ENCODE measurements at places on chromosomes 6 and 20.

DNA sequence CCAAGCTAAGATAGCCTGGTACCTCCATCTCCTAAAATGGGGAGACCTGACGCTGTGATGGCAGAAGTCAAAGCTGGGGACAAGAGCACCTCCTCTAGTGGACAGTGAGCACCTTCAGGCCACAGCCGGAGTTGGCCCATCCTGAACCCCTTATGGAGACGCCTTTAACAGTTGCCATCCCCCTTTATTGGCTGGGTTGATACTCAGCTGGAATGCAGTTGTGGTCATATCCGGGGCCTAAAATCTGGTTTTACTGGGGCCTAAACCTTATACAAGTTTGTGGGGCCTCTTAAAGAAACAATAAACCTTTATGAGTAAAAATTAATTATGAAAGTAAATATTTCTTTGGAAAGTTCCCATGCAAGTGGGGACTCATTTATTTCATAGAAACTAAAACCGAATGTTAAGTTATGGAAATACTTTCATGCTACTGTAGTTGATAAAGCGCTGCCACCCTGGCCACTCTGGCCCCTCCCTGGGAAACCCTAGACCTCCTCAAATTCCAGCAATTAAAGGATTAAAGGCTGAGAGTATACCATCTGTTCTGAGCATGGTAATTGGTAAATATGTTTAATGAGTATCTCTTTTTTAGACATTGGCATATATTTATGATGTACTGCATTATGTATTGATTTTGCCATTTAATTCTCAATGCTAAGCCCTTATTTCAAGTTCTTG lies 95.1 kb upstream of the SASH1 start:
- no peak for DNase-seq

DNA sequence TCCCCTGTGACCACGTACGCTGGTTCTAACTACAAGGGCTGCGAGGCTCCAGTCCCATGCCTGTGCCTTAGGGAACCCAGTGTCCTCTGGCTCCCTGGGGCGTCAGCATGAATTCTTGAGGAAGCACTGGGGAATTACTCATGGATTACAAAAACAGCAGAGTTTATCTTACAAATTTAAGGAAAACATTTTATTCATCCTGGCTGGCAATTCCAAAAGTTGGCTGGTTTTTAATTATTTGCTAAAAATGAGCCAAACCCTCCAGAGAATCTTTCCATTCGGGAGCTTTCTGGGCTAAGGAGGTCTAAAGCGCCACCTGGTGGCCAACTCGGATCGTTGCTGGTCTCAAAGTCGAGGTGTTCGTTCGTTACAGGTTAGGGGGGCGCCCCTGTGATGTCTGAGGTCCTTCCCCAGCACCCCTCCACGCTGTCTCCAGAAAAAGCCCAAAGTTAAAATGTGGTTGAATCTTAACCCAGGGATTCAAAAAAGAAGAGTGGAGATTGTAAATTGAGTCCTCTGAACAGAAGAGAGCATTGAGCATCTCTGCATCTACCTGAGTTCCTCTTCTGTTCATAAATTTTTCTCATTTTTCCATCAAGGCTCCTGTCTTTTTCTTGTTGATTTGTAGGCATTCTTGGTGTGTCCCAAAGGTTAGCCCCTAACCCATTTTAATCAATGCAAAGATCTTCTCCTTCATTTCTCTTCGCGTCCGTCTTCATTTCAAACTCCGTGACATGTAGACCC lies 99.4 kb downstream of the BFSP1 start:
- peak; percentile 64 for DNase-seq

- DNase-seq: peak; percentile 22
These were observed 528.9 kb downstream of the MAFB start for GRCh38 chr20:40160097-40160550.

DNA sequence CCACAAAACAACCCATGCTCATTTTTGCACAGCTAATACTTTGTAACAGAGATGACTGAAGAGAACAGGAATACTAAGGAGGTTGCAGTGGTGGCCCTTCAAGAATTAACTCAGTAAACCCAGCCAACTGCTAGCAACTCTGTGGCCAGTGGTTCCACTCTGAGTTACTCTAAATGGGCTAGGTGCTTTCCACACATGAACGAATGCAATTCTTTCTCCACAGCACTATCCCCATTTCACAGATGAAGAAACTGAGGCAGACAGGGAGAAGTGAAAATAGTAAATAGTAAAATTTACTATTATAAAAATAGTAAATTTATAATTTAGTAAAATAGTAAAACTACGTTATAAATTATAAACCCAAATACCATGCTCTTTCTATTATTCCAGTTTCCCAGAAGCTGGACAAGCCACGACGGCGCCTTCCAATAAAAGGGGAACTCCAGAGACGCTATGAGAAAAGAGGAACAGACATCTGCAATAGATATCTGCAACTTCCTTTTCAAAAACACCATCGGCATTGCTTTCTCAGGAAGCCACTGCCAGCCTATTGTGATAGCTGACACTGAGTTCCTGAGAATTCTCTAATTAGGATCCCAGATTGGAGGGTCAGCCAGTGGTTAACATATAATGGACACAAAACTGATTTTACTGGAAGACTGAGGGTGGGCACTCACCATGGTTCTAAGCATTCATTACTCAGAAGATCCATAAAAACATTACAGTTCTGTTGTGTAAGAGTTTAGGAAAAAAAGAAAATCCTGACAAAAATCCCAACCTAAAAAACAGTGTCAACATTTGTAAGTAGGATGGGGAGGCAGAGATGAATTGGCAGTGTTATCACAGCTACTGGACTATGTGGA lies 16.2 kb downstream of the FKBP1A start:
- no peak for DNase-seq

GRCh38 chr6:10793695-10794094 lies 44.6 kb downstream of the MAK start:
- no peak for DNase-seq

- DNase-seq: no peak
These were observed 57.5 kb downstream of the RIN2 start for GRCh38 chr20:19815553-19815991.

GRCh38 chr6:88342336-88342735 lies 176.2 kb upstream of the CNR1 start:
- no peak for DNase-seq

- DNase-seq: no peak
These were observed 28.3 kb upstream of the KIF3B start for GRCh38 chr20:32249030-32249738.

GRCh38 chr20:3843490-3843889 lies 3.1 kb upstream of the MAVS start:
- DNase-seq: peak; percentile 26

- DNase-seq: no peak
These were observed 36.9 kb upstream of the SLC16A10 start for GRCh38 chr6:111050261-111051023.

DNA sequence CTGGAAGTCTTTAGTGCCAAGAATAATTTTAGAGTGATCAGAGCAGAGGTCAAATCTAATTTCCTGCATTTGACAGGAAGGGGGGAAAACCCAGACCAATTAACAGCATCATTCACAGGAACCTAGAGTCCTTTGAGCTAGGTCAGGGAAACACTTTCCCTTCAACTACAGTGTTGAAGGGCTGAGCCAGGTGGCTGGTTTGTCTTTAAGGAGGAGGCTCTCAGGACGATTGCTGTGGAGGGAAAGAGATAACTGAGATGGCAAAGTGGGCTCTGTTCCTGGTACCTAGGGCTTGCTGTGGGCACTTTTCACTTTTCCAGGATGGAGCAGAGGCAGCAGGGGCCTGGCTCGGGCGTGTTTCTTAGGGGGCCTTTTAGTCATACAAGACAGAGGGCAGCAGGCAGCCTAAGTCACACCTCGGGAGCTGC lies 111.9 kb downstream of the SCML4 start:
- DNase-seq: no peak

GRCh38 chr6:52746213-52746612 lies 17.1 kb downstream of the GSTA2 start:
- no peak for DNase-seq

GRCh38 chr20:57082357-57082945 lies 184.0 kb downstream of the BMP7 start:
- no peak for DNase-seq

DNA sequence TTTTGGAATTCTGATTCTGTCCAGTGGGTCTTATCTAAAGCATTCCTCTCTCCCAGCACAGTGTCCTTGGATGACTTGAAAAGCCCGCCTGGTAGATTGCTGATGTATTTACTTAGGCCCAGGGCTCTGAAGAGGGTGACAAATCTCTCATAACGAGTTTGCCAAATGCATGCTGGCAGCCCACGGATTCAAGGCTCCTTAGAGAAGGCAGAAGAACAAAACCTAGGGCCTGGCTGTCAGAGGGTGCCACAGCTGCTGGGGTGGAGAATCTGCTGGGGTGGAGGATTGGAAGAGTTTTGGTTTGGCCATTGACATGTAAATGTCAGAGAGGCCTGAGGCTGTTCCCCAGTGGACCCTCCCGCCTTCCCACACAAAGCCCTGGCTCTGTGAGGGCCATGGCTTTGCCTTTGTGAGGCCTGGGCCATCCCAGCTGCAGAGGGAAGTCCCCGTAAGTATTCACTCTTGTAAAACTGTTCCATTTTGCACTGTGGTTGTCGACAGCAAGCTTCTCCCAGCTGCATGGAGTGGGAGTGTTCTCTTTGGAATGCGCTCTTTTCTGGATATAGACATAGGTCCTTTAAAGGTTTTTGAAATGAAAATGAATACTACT lies 50.3 kb downstream of the ANKRD6 start:
- no peak for DNase-seq

DNA sequence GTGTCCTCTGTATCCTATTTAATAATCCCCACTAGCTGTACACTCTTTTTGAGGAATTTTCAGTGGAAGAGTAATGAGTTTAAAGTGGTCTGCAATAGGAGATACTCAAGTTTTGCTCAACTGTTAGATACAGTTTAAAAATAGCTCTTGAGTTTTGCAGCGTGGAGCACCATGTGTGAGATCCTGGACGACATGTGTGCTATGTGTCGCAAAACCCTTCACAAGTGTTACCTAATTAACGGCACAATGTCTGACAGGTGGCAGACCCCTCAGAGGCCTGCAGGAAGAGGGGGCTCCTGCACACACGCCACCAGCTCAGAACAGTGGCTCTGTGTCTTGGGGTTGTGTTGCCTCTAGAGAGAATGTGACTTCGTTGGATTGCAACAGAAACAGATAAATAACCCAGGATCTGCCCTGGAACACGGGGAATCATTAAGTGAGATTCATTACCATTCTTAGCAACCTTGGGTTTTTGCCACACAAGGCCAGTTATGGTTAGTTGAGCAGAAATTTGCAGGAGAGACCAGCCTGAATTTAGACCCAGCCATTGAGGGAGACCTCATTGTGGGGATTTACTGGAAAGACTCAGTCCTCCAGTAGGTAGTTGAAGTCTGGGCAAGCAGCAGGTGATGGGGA lies 73.8 kb downstream of the SASH1 start:
- no peak for DNase-seq

DNA sequence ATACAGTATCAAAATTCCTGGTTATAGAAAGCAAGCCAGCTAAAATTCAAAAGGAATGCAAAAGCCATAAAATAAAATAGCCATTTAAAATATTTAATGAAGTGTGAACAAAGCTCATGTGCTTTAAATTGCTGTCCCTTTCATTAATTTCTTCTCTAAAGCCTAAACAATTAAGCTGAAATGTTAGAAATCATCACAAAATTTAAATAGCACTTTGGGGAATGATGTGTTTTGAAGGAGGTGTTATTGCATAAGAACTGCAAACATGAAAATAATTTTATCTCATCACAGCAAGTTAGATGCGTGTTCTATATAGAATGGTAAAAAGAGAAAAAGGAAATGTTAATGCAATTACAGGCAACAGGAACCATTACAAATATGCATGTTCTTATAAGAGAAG lies 111.0 kb downstream of the RIMS1 start:
- no peak for DNase-seq

- peak; percentile 88 for DNase-seq
These were observed 61.6 kb downstream of the RAB44 start for GRCh38 chr6:36759148-36759759.

- no peak for DNase-seq
These were observed 317.5 kb downstream of the CD83 start for GRCh38 chr6:14434916-14435690.

GRCh38 chr6:14194483-14194882 lies 76.9 kb downstream of the CD83 start:
- DNase-seq: no peak

DNA sequence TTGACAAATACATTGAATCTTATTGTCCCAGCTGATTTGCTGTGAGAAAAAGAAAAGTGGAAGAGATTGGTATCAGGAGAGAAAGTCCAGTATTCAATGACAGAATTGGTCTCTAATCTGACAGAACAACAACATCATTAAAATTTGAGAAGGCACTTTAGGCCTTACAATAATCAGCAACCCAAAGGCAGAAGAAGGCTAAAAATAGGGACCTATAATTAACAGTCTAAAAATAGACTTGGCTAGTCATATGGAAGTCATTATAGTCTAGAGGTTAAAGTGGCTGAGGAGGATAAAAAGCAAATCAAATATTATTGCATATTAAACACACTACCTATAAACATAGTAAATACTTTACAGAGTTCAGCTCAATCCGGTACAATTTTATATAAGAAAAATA lies 393.6 kb upstream of the JAG1 start:
- DNase-seq: no peak

DNA sequence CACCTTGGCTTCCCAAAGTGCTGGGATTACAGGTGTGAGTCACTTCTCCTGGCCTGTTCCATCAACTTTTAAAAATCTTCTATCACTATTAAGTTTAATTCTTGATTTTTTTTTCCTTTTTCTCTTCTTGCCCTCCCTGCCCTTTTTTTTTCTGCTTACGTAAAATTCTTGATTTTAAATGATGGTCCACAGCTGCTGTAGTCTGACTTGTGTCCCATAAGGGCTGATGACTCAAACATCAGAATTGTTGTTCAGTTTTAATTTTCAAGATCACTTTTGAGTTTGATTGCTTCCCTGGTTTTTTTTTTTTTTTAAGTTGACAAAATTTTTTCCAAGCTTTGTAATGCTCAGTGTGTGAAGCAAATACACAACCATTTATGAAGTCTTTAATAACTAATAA lies 61.9 kb downstream of the CBFA2T2 start:
- no peak for DNase-seq

- no peak for DNase-seq
These were observed 145.8 kb downstream of the PTPRT start for GRCh38 chr20:43043887-43044286.

DNA sequence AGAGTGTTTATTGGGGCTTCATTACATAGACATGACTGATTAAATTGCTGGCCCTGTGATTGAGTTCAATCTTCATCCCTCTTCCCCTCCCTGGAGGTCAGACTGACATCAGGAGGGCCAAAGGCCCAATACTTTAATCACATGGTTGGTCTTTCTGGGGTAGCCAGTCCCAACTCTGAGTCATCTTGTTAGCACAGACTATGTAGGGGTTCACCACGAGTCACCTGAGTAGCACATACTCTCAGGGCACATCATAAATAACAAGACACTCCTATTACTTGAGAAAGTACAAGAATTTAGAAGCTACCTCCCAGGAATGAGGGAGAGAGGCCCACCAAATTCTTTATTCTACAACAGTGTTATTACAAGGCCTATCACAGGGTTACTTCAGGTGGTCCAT lies 11.3 kb downstream of the GINS1 start:
- DNase-seq: no peak

- peak; percentile 32 for DNase-seq
These were observed 20.8 kb upstream of the SNRPB2 start for GRCh38 chr20:16709017-16709416.

All from GM13977 (cell line).